ENCODE measurements at places on chromosomes 12 and 14. TPM values are rescaled to one million over a fixed set of nuclear protein-coding genes. Genes with fewer than 3 reads are reported as not detected.

Gene LMO3
- 31.8 TPM for total RNA-seq

Gene ANO6
- 56.0 TPM for total RNA-seq

Gene SAV1
- total RNA-seq = 52.7 TPM

Gene CLEC1A
- total RNA-seq = 3.7 TPM

Gene IL23A
- total RNA-seq = 0.71 TPM

Gene SLC7A8
- total RNA-seq = 36.9 TPM

Gene WNT5B
- 34.6 TPM for total RNA-seq

Gene TPPP2
- not detected for total RNA-seq

Gene RNASE3
- not detected for total RNA-seq

Gene STXBP6
- 13.9 TPM for total RNA-seq

Gene MVK
- total RNA-seq = 17.5 TPM

Gene LGR5
- total RNA-seq = 7.6 TPM

Gene NEUROD4
- total RNA-seq = 367 TPM

Gene PTPRR
- 18.5 TPM for total RNA-seq

Gene CLEC6A
- total RNA-seq = 0.27 TPM

Gene FRMD6
- 77.0 TPM for total RNA-seq

Gene GPRC5D
- not detected for total RNA-seq

Gene ANO4
- 3.1 TPM for total RNA-seq

Gene KRT83
- total RNA-seq = not detected

Gene TCL1A
- not detected for total RNA-seq

Gene RIMBP2
- total RNA-seq = 44.0 TPM

Gene C12orf42
- total RNA-seq = 1.2 TPM

Gene IL31
- not detected for total RNA-seq

Gene ENDOU
- 1.4 TPM for total RNA-seq

Gene CLEC4A
- total RNA-seq = 1.2 TPM

Gene SLC4A8
- 27.6 TPM for total RNA-seq

Gene DNAI7
- total RNA-seq = 7.8 TPM

Gene IKBIP
- 27.9 TPM for total RNA-seq

Gene FOXA1
- 3.1 TPM for total RNA-seq

Gene TDRD9
- total RNA-seq = 11.0 TPM

Gene PSMB5
- total RNA-seq = 137 TPM

Gene PAPLN
- 7.0 TPM for total RNA-seq

Gene SCN8A
- total RNA-seq = 33.6 TPM

Gene SLC25A47
- total RNA-seq = 0.22 TPM

Gene LRFN5
- total RNA-seq = 28.9 TPM

Gene TC2N
- 12.0 TPM for total RNA-seq

Gene RNASE7
- 0.55 TPM for total RNA-seq

Gene CMAS
- total RNA-seq = 31.8 TPM

Gene LRP10
- total RNA-seq = 35.1 TPM

Gene RPGRIP1
- 32.9 TPM for total RNA-seq

Gene CFAP73
- not detected for total RNA-seq

Gene GLI1
- total RNA-seq = 7.1 TPM

Gene AKAP5
- total RNA-seq = 3.8 TPM

Gene ITGA5
- 45.5 TPM for total RNA-seq

Gene FAM177A1
- 32.1 TPM for total RNA-seq

Gene PZP
- not detected for total RNA-seq

Gene OTX2
- total RNA-seq = 538 TPM

Gene PMEL
- 363 TPM for total RNA-seq

Gene RILPL2
- 2.8 TPM for total RNA-seq

Gene PARP11
- total RNA-seq = 18.4 TPM

All from camera-type eye (tissue), 1 donor.